Frontal cortex (tissue), 4 donors: ENCODE measurements at places on chromosomes 12 and 14.

GRCh38 chr12:111197376-111197944 lies 171.4 kb downstream of the PHETA1 start:
- no peak for DNase-seq

DNA sequence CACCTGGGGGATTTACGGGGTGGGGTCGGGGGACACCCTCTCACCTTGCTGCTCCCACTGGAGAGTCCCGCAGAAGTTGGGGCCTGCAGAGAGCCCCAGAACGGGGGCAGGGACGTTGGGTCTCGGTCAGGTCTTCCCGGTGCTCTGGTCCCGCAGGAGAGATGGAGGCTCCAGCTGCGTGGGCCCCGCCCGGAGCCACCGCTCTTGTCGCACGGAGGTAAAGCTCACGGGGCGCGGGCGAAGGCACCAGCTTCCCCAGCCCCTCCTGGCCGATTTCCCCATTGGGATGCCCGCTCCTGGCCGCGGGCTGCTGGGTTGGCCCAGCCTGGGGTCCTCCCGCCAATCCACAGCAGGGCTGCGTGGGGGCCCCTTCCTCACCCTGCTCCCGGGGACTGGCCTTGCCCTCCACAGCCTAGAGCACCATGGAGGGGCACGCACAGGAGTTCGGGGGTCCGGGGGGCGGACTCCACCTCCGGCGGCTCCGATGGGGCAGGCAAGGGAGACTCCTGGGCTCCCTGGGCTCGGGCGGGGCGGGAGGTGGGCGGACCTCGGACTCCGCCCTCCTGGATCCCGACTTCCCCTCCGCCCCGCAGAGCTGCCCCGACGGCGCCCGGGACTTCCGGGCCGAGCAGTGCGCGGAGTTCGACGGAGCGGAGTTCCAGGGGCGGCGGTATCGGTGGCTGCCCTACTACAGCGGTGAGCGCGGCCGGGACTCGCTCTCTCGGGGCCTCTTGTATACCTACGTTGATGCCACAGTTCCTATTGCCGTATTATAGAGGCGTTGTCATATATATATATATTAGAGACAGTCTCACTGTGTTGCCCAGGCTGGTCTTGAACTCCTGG lies 8.4 kb downstream of the PAPLN start:
- DNase-seq: no peak

GRCh38 chr12:97639702-97640101 lies 177.1 kb downstream of the RMST start:
- DNase-seq: no peak

- DNase-seq: no peak
These were observed 319.3 kb upstream of the NOVA1 start for GRCh38 chr14:26917086-26917485.

DNA sequence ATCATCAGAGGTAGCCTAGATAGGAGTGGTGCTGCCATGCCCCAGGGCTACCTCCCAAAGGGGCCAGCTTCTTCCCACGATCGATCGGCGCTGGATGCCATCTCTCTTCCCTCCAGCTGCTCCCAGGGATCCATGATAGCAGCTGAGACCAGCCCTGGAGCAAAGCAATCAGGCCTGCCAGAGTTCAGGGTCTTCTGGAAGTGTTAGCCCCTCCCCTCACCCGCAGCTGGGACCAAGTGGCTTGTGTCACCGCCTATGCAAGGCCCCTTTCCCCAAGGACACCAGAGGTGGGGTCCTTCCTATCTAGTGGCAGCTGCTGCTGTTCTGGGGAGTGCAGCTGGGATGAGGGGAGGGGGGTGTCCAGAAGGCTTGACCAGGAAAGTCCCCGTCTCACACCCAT lies 87.0 kb downstream of the IRF2BPL start:
- DNase-seq: no peak

- DNase-seq: no peak
These were observed 73.2 kb downstream of the FERMT2 start for GRCh38 chr14:52877628-52878027.
